Hippocampal formation (tissue), 2 donors: ENCODE measurements at places on chromosomes 16 and 17.
A peak's percentile ranks its signal among the peaks of the same experiment; 100 is the strongest.

DNA sequence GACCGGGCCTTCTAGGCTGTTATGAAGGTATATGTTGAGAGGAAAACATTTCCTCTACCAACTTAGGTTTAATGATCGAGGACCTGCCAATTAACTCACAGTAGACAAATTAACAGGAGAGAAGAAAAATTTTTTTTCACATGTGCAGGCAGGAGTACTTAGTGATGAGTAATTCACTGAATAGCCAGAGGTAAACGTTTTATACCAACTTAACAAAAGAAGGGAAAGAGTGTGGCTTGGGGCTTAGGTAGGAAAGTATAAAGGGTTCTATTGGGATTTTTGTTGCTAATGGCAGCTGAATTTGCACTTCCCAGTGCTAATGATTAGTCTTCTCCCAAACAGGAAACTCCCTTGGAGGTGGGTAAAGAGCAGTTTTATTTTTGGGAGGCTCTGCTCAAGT, 121.6 kb upstream of the HS3ST4 start:
- no peak for DNase-seq

DNA sequence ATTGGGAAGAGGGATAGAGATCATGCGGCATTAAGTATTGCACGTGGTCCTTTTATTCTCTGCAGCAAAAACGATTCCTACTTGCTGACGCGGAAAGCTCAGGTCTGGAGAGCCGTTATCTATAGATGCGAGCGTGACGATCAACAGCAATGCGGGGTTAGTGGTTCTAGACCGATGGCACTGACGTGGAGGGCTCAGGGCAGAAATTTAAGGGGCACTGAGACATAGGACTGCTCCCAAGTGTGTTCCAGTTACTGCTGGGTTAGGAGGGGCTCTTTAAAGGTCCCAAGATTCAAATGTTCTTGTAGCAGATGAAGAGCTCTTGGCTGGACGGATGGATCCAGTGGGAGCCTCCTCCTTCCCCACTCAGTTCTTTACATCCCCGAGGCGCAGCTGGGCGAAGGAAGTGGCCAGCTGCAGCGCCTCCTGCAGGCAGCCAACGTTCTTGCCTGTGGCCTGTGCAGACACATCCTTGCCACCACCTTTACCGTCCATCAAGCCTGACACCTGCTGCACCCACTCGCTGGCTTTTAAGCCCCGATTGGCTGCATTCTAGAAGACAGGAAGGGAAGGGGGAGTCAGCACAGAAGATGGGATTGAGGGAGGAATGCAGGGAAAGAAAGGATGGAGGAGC, 732 bp upstream of the EXOSC6 start:
- no peak for DNase-seq

- no peak for DNase-seq
Measured at GRCh38 chr16:28977703-28978662, 3.4 kb downstream of the SPNS1 start.

DNA sequence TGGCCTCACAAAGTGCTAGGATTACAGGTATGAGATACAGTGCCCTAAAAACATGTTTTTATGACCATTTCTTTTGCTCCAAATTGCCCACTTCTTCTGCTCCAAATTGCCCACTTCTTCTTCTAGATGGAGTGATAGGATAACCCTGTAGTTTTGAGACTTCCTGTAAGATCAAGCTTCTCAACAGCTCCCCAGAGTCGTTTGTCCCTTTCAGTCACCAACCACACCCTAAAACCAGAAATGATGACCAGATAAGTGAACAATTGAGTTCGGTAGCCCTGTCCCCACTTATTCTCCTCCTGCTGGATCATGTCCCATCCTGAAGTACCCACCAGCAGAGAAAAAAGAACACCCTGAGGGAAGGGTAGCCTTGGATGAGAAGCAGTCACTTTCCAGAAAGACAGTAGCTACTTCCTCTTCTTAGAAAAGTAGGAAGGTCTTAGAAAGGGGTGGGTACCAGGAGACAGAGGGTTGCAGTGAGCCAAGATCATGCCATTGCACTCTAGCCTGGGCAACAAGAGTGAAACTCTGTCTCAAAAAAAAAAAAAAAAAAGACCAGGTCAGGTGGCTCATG, 2.5 kb downstream of the ODAD4 start:
- DNase-seq, result peak; percentile 4

GRCh38 chr17:31931756-31932155, 5.1 kb upstream of the SUZ12 start:
- no peak for DNase-seq

GRCh38 chr17:61908292-61909037, 19.3 kb downstream of the INTS2 start:
- DNase-seq, result no peak

DNA sequence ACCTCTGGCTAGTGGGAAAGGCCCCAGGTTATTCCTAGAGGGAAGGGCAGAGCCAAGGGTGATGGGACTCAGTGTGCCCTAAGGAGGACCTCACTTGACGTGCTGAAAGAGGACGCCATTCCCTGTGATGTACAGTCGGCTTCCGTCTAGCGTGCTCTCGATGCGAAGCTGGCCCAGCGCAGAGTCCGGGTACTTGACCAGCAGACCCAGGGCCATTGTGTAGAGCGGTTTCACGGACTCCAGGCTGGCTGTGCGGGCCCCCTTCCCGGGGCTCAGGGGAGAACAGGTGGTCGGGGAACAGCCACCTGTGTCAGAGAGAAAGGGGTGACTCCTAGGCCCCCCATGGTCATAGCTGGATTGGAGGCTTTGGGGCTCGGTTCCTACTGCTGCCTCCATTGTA, 19.9 kb downstream of the PLEKHG4 start:
- DNase-seq, result no peak

DNA sequence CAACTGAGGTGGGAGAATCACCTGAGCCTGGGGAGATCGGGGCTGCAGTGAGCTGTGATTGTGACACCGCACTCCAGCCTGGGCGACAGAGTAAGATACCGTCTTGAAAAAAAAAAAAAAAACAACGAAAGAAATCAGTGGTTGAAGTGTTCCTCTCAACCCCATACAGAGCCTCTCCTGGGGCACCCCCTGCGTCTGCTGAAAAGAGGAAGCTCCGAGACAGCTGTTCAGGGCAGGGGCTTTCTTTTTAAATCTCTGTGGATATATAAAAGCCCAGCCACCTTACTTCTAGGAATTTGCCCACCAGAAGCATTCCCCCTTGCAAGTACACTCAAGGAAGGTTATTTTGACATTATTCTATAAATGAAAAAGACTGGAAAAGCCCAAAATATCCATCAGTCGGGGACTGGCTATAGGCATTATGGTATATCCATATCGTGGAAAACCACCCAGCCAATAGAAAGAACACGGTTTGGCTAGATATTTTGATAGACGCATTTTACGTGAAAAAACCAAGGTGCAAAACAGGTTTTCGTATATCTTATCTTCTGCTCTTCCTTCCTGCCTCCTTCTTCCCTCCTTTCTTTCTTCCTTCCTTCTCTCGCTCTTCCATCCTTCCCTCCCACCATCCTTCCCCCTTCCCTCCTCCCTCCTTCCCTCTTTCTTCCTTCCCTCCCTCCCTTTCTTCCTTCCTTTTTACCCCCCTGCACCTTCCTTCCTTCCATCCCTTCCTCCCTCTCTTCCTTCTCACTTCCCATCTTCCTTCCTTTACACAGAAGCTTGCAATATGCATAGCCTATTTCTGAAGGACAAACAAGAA, 9.2 kb upstream of the CCL22 start:
- DNase-seq, result no peak

DNA sequence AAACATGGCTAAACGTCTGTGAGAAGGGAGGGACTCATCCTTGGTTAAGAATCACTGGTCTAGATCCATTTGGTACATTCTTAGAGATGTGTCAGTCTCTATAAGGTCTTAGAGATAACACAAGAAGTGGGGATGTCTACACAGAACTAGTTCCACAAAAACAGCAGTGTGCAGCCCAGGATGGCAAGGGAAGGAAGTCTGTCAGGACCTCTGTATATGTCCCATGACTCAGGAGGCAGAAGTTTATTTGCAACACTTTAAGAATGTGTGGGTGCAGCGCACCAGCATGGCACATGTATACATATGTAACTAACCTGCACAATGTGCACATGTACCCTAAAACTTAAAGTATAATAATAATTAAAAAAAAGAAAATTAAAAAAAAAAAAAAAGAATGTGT, 548.5 kb upstream of the SOX9 start:
- DNase-seq, result no peak

GRCh38 chr16:57786632-57787518, 15.4 kb downstream of the KIFC3 start:
- DNase-seq, result peak; percentile 58

DNA sequence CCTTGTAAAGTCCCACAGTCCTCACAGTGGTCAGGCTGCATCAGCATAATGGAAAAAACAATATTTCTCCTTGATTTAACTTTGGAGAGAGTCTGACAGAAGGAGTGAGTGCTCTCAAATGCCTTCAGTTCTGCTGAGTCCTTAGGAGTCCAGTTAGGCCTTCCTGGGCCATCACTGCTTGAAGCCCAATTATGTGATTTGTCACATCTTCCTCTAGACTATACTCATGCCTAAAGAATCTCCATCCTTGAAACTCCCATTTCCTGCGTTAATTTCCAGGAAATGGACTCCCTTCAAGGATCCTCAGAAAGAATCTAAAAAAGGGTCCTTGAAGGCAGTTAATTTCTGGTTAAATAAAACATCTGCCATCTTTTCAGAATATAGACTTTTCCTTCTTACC, 52.8 kb downstream of the SLFN5 start:
- no peak for DNase-seq

DNA sequence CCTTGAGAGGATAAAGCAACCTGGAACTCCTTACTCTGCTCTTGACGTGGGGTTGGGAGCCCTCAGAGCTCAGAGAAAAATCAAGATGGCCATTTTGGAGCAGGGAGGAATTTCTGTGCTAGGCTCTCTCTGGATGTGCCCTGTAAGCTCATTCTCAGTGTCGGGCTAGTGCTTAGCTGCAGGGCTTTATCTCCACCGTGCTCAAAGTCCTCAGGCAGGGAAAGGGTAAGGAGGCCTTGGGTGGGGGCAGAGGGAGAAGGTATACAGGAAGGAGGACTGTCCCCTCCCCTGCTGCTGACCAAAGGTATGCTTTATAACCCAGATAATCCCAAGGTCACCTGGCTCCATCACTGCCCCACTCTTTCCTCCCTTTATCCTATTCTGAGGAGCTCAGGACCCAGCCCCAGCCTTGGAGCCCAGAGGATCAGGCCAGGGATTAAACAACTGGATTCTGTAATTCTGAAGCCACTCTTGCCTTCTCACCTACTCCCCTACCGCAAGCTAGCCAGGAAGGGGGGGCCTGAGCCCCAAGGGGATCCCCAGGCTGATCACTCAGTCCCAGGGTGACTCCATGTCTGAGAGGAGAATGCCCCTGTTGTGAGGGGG, 1.1 kb downstream of the DHRS11 start:
- DNase-seq, result no peak

DNA sequence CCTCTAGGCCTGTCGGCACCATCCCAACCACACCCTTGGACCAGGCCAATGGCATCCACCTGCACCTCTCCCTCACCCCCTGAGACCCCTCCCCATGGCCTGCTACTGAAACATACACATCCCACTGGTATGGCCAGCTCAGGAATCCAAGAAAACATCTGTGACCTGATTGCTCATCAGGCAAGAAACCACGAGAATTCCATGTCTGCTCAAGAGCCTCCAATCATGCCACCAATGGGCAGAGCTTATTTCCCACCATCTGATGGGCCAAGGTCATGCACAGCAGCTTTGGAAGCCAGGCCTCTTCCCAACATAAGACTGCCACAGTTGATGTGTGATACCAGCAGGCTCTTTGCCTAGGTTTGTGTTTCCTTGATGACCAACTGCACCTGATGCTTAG, 190.1 kb downstream of the C16orf78 start:
- DNase-seq, result no peak

DNA sequence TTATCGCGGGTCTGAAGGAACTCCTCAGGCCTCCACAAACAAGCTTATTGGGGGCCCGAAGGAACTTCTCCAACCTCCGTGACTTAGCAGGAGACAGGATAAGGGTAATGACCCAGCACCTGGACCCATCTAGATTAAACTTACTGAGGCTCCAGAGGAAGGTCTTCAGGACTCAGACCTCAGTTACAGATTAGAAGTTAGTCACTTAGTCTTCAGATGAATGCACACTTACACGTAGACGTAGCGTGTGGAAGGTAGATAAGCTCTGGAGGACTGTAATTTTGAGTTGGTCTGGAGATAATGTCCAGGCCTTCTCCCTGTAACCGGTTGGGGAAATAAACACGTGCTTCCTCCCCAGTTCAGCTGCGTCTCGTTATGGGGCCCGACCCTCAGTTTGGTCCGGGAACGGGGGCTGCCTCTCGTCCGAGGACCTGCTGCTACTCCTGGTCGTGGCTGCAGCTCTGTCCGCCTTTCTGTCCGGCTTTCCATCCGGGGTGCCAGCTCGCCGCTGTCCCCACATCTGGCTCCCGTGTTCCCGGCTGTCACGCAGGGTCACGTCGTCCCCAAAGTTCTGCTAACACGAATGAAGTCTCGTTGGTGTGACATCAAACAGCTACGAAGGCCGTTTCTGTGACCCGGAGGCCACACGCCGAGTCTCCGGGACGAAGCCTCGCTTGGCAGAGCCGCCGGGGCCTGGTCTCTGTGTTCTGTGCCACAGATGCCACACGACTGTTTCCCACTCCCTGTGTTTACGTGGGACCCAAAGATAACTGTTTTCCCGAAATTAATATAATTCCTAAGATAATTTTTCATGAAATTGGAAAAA, 11.8 kb upstream of the SECTM1 start:
- no peak for DNase-seq

DNA sequence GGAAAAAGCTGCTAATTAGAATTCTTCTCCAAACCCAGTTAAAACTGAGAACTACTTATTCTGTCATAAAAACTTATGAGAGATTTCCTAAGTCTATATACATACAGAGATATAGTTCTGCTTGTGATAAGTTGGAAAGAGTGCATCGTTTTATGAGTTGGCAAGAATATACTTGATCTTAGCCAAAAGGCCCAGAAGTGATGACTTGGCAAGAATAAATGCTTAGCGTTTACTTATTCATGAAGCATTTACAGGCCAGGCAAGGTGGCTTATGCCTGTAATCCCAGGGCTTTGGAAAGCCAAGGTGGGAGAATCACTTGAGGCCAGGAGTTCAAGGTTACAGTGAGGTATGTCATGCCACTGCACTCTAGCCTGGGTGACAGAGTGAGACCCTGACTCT, 81.7 kb downstream of the CYB561 start:
- DNase-seq, result no peak

DNA sequence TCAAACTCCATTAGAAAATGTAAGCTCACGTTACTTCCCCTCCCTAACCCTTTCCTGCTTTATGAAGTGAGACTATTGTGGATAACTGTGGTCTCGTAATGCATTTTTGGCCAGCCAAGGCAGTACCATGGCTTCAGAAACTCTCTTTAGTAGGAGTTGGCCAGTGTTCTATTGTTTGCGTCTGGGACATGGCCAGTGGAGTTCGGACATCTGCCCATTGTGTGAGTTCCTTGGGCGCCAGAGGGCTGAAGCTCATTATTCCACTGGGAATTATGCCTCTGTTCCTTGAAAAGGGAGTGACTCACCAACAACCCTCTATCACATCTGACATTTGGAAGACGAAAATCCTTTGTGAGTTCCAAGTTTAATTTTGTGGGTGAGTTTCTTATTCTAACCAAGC, 319.5 kb upstream of the SOX9 start:
- DNase-seq, result peak; percentile 55

GRCh38 chr16:89386306-89387185, 103.8 kb downstream of the ANKRD11 start:
- DNase-seq, result no peak

GRCh38 chr16:3035972-3036725, 595 bp downstream of the BICDL2 start:
- DNase-seq, result no peak

- peak; percentile 38 for DNase-seq
Measured at GRCh38 chr16:56625140-56625942, at the start of gene MT1E. Gene MT1E (plus strand): TSS chr16:56625781. CDS start chr16:56625852, 71 bp downstream.
